ENCODE measurements at places on chromosomes 13 and 19. TPM values are rescaled to one million over a fixed set of nuclear protein-coding genes. Genes with fewer than 3 reads are reported as not detected.

DNA sequence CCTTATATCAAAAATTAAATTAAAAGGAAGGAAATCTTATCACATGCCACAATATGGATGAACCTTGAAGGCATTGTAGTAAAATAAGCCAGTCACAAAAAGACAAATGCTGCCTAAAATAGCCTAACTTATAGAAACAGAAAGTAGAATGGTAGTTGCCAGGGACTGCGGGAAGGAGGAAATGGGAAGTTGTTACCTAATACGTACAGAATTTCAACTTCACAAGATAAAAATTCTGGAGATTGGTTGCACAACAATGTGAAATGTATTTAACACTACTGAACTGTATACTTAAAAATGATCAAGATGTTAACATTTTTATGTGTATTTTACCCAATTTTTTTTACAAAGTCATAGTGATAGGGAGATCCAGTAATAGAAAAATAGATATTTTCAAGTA, 10.2 kb upstream of the N4BP2L2 start:
- DNase-seq, result peak; percentile 22

DNA sequence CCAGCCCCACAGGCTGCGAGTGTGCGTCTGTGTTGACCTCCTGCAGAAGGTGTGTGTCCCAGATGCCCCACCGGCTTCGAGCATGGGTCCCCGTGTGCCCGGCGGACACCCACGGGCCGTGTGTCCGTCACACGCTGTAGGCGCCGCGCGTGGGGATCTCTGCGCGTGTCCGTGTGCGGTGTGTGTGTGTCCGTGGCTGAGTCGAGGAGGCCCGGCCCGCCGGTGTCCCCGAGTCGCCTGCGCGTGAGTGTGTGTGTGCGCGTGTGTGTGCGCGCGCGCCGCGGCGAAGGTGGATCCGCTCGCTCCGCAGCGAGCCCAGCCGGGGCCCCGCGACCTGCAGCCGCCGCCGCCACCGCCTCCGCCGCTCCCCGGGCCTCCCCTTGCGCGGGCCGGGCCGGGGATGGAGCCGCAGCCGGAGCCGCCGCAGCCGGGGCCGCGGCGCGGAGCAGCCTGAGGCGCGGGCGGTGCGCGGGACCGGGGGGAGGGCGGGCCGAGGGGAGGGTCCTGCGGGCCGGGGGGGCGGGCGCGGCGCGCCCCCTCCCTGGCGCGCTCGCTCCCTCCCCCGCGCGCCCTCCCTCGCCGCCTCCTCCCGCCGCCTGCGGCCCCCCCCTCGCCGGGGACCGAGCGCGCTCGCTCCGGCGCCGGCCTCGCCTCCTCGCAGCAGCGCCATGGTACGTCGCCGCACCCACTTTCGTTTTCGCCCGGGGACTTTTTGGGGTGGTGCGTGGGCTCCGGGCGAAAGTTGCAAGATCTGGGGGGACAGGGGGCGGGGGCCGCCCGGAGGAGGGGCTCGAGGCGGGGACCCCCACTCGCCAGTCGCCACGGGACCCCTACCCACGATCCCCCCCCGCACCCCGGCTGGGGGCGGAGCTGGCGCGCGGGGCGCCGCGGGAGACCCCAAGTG, 7.1 kb upstream of the NFIC start:
- DNase-seq, result peak; percentile 89

DNA sequence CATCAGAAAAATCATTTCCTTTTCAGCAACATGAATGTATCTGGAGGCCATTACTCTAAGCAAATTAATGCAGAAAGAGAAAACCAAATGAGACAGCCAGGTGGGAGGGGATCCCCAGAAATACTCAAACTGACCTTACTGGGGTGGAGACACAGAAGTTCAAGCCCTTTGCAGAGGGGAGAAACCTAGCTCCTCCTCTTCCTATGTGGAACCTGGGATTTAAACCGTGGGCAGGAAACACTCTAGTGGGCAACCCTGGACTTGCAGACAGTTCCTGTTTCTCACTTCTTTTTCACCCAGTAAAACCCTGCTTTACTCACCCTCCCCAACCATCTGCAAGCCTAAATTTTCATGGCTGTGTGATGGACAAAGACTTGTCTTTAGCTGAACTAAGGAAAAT, 61.3 kb downstream of the SLITRK6 start:
- no peak for DNase-seq

DNA sequence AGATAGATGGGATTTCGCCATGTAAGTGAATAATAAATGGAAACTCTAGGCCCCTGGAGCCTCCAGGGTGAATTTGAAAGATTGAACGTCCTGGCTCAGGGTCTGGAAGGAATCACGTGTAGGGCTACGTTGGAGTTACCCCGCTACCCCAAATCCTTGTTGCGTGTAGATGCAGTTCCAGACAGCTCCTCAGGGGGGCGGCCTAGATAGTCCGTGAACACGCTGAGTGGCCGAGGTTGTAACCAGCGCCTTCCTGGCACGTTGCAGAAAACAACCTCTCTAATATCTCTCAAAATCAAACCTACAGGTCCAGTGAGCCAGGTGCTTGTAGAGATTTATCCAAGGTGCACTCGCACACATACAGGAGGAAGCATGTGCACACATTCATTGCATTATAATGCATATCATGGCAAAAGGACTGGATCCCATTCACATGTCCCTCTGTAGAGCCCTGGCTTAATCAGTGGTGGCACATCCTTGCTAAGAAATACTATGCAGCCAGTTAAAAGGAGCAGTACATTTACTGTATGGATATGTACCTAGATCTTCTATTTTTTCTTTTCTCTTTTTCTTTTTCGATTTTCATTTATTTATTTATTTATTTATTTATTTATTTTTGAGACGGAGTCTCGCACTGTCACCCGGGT, 2.5 kb upstream of the KEAP1 start:
- DNase-seq, result peak; percentile 64

Gene RGS9BP
- 0.27 TPM for polyA plus RNA-seq

GRCh38 chr19:16180611-16181010, 4.6 kb upstream of the FAM32A start:
- DNase-seq, result peak; percentile 84

Gene TMPRSS9
- polyA plus RNA-seq, result 0.37 TPM

DNA sequence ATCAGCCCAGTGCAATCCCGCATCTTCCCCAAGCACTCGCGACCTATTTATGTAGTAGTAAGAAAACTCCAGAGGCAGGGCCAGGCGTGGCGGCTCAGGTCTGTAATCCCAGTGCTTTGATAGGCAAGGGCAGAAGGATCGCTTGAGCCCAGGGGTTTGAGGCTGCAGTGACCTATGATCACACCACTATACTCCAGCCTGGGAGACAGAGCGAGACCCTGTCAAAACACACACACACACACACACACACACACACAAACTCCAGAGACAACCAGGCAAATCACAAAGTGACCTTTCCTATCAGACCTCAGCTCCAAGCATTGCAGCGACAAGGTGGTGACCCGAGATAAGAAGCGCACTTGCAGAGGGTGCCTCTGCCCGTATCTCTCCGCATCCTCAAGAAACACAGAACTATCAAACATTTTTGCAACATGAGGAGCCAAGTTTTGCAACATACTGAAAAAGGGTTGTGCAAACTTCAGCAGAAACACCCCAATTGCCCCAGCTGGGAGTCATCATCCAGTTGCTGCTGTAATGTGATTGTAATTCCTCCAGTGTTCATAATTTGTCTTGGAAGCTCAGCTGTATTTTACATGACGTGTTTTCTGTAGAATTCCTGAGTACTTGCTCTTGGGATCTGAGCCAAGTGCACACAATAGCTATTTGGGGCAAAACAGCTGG, 8.7 kb upstream of the KLF2 start:
- DNase-seq, result peak; percentile 97

DNA sequence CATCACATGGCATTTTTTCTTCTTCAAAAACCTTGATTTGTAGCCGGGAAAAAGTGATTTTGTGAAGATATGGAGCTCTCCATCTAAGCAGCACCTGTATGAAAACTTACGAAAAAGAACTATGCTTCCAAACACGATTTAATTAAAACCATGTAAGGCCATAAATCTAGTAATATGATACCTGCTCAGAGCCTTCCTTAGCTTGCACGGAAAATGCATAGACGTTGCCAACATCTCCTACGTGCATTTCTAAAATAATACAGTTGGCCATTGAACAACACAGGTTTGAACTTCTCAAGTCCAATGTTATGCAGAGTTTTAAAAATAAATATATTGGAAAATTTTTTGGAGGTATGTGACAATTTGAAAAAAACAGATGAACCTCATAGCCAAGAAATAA, 59.1 kb upstream of the RNF113B start:
- DNase-seq, result peak; percentile 59

GRCh38 chr19:46546194-46546896, 50.7 kb upstream of the PNMA8B start:
- peak; percentile 40 for DNase-seq

GRCh38 chr13:41061914-41062837, 867 bp downstream of the WBP4 start:
- peak; percentile 92 for DNase-seq

GRCh38 chr19:33634361-33635091, 12.8 kb downstream of the CHST8 start:
- DNase-seq, result no peak

GRCh38 chr13:20077086-20077485, 83.8 kb downstream of the GJA3 start:
- no peak for DNase-seq

GRCh38 chr13:29503041-29503837, 92.2 kb downstream of the SLC7A1 start:
- DNase-seq, result no peak

DNA sequence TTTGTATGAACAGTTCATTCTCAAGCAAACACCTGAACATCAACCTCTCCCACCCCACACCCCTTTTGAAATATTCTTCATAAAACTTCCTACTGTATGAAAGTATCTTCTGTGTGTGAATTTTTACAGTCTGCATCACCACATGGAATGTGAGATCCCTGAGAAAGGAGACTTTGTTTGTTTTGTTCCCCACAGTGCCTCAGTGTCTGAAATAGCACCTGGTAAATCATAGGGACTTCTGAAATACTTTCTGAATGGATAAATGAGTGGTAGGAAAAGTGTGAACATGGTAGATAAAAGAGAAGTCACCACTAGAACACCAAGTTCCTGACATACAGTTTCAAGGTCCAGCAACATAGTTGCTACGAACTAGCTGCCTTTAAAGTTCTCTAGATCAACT, 1071.2 kb downstream of the EFNB2 start:
- no peak for DNase-seq

Gene ZNF442
- polyA plus RNA-seq, result 1.7 TPM

DNA sequence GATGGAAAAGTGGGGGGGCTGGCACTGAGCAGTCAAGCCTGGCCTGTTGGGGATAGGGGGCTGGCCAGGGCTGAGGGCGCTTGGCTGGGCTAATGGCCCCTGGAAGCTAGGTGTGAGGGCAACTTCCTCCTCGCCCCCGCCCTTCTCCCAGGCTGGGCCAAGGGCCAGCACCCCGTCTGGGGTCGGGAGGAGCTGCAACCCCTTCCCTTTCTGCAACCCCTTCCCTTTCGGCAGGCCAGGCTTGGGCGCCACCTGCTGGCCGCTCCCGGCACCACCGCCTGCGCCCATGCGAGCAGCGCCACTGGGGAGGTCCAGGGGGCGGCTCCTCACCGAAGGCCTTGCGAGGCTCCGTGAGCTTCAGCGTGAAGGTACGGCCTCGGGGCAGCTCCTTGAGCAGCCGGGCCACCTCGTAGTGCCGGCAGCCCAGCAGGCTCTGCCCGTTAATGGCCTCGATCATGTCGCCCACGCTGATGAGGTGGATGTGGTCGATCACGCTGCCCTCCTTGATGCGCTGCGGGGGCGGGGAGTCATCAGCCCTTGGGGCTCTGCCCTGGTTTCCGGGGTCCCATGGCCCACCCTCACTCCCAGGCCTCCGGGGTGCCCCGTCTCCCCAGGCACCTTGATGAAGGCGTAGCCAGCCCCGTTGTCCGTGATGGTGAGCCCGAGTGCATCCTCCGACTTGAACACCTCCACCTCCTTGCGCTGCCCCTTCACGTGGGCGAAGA, 5.0 kb upstream of the PTGER1 start:
- DNase-seq, result peak; percentile 29

DNA sequence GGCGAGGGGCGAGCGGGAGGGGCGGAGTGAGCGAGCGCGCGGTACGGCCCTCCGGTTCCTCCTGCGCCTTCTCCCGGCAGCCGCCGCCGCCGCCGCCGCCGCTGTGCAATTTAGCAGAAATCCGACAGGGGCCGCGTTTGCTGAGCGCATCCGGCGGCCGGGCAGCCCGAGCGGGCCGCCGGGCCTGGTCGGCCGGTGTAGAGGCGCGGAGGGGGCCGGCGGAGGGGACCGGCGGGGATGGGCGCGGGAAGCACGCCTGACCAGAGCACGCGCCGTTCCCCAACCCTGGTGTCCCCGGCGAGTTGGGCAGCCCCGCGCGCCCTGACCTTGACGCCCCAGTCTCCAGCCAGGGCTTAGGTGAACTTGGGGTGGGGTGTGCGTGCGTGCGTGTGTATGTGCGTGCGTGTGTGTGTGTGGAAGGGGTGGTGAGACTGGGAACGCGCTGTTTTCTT, 144.5 kb upstream of the ZNF536 start:
- DNase-seq, result peak; percentile 89

Gene DACH1
- 11.7 TPM for polyA plus RNA-seq

DNA sequence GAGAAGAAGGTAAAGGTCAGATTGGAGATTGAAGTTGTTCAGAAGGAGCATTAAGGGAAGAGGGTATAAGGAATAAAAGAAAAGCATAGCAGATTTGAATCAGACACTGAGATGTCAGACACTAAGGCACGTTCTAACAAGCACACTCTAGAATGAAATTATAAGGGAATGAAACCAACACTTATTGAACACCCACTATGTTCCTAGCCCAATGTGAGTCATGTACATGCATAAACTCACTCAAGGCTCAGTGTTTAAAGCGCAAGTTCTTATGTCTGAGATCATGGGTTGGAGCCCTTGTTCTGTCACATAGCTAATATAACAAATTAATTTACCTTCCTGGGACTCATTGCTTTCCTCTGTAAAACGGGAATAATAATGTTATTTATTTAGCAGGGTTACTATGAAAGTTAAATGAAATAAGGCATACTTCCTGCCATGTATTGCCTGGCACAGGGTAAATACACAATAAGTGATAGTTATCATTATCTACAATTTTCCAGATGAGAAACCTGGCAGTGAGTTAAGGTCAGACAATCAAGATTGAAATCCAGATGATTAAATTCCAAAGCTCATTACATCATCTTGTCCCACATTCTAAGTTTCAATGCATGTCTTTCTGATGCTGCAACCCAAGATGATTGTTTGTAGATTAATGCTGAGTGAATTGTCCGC, 68.3 kb upstream of the DACH1 start:
- no peak for DNase-seq

Gene ZNF728
- polyA plus RNA-seq, result 0.09 TPM

- no peak for DNase-seq
These were observed 5.7 kb upstream of the THSD1 start for GRCh38 chr13:52411629-52412028.

DNA sequence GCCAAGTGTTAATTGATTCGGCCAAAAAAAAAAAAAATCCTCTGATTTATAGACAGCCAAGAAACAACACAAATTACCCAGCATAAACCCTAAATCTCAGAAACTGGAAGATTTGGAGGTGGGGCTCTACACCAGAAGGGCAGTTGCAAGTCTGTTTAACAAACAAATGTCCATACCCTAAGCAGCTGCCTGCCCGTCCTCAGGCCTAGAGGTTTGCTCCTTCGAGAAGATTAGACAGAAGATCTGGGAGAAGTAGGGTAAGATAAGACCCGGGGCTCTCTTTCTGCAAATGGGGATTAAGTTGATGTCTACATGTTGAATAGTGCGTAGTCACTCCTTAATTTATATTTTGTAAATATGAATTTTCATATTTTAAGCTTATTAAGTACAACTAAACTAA, 3.4 kb upstream of the N4BP2L1 start:
- no peak for DNase-seq

GRCh38 chr13:40993987-40994386, 25.1 kb downstream of the ELF1 start:
- no peak for DNase-seq

GRCh38 chr13:74047931-74048600, 86.1 kb downstream of the KLF12 start:
- DNase-seq, result peak; percentile 85

GRCh38 chr13:45928176-45928575, 76.6 kb upstream of the SIAH3 start:
- no peak for DNase-seq

Measured in muscle of leg (tissue), 16 donors.